NCI-H524 (cell line): ENCODE measurements at places on chromosomes 1 and 21.

GRCh38 chr1:193143285-193143684, 21.5 kb downstream of the CDC73 start:
- no peak for DNase-seq

DNA sequence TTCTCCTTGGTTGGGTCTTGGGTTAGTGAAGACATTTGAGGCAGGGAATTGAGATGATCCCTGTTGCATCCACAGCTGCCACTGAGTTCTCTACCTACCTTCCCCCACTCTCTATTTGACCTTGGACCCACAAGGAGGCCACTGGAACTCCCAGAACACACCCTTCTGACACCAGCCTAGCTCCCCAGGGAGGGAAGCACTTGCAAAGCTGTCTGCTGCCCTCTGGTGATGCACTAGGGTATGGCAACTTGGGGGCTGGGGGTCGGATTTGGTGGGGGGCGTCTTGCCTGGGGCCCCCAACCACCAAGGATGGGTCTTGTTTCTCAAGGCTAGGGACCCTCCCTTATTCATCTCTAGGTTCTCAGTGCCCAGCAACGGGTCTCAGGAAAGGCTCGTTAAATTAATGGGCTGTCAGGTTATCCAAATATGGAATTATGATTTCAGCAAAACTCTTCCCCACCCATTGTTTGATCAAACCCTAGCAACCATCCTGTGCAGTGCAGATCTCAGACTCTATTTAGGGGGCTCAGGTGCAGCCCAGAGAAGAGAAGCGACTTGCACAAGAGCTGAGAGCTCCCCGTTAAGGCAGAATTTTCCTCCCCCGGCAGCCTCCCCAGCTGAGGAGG, 177.8 kb upstream of the KLHDC7A start:
- no peak for DNase-seq

DNA sequence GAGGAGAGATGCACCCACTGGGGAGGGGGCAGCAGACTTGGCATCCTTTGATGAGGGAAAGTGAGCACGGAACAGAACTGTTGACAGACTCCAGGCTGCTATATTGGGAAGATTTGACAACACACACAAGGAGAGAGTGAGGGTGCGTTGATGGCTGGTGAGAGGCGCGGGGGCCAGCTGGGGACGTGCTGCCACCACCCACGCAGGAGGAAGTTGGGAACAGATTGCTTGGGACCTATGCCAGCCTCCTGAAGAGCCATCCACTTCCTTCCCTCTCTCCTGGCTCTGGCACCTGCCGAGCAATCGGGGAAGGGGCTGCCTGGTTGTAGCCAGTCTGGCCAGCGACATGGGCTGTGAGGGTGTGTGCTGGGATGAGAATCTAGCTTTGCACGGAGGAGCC, 223.7 kb upstream of the CSF3R start:
- DNase-seq, result peak; percentile 92

DNA sequence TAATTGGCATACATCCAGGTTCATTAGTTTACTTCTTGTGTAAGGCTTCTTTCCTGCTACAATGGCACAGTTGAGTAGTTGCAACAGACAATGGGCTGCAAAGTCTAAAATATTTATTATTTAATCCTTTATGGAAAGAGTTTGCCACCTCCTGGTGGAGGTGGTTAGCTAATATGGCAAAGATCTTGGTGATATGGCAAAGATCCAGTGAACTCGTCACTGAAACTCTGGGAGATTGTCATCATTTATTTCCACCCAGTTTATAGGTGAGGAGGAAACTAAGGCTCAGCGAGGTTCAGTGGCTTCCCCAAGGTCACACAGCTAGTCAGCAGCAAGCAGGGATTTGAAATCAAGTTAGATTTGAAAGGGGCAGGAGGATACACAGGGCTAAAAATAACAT, 16.1 kb upstream of the IFFO2 start:
- DNase-seq, result no peak

DNA sequence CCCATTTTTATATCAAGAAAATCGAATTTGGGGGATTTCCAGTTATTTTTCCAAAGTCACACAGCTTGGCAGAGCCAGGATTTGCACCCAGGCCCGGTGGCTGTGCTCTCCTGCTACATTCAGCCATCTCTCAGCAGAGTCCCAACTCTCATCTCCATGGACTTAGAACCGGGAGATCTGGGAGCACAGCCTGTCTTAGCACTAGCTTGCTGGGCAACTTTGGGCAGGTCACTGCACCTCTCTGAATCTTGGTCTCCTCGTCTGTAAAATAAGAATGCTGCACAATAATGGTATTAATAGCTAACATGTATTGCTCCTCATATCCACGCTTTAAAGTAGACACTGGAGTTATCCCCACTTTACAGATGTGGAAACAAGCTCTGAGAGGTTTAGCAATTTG, 47.8 kb upstream of the PAX7 start:
- no peak for DNase-seq

- no peak for DNase-seq
These were observed 103.8 kb downstream of the ADSS2 start for GRCh38 chr1:244347942-244348341.

DNA sequence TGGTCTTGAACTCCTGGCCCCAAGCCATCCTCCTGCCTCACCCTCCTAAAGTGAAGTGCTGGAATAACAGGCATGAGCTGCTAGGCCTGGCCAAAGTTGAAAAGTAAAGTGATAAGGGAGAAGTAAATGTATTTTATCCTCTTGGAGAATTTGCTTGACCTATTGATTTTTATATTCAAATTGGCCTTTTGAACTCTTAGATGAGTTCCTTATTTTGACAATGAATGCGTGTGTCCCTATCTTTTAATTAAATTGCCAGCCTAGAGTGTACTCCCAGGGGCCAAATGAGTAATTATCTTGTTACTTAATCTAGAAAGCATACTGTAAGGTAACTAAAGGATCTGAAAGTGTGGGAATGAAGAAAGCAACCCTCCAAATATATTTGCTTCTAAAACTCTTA, 11.4 kb downstream of the RNF11 start:
- DNase-seq, result no peak

DNA sequence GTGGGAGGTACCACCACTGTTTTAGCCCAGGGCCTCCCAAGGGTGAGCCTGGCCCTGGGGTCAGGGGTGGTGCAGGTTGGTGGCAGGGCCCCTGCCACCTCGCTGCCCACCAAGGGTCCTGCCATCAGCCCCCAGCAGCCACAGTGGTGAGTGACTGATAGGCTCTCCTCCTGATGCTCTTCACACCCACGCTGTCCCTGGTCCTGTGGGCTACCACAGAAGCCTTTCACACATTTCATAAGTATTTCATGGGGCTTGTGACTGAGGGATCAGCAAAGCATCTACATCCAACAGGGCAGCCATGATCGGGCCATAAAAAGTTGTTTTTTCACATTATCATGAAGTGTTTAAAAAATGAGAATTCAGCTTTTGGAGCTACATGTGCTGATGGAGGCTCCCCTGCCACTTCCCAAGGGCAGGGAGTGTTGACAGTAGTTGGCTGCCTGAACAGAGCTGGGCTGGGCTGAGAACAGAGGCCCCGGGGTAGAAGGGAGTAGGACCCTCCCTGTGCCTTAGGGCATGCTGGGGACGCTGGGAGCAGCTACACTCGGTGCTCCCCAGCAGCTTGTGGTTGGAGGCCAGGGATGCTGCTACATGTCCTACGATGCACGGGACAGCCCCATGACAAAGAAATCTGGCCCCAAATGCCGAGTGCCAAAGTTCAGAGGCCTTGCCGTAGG, 73.1 kb upstream of the TMEM51 start:
- no peak for DNase-seq

DNA sequence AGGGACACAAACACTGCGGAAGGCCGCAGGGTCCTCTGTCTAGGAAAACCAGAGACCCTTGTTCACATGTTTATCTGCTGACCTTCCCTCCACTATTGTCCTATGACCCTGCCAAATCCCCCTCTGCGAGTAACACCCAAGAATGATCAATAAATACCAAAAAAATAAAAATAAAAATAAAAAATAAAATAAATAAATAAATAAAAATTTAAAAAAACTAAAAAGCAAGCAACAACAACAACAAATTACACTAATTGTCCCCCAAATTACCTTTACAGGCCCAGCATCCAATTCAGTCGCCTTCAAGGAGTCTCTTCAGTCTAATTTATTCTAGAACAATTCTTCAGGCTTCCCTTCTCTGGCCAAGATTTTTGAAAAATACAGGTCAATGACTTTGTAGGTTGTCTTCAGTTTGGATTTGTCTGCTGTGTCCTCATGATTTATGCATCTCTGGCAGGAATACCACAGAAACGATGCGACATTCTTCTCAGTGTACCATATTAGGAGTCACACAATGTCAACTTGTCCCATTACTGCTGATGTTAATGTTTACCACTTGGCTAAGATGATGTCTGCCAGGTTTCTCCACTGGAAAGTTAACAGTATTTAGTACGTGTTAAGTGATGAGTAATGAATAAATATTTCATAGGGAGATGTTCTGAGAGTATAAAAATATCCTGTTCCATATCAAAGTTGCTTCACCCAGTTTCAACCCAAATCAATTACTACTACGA, 20.3 kb upstream of the BMP8B start:
- DNase-seq, result no peak

DNA sequence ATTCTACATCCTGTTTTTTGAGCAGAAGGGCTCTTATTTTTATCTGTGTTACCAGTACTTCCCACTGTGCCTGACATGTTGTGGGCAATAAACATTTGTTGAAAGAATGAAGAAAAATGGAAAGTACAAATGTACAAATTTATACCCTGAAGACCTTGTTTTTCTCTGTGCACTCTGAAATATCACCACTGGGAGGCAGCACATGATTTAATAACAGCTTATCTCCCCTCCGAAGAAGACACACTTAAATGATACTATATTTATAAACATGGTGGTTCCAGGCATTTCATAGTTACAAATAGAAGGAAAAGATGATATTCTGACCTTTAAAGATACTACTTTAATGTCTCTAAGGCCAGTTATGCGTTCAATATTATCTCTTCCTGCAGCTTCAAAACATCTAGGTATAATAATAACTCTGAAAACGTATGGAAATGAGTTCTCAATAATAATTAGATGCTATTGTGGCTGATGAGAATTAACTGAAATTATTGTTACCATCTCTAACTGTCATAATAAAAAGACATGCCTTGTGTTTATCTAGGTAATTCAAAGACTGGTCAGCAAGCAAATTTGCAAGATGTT, 12.8 kb downstream of the DYNLT5 start:
- no peak for DNase-seq

- peak; percentile 91 for DNase-seq
These were observed 59.8 kb upstream of the ACOT11 start for GRCh38 chr1:54488065-54488750.

DNA sequence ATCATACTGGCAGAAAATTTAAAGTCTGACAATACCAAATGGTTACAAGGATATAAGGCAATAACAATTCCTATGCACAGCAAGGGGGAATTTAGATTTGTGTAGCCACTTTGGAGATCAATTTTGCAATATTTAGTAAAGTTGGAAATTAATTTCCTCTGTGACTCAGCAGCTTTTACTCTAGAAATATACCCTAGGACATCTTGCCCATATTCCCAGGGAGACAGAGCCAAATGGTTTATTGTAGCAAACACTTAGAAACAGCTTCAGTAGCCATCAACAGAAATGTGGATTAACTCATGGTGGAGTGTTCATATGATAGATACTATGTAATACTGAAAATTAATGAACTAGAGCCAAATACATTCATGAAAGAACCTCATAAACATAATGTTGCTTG, 104.6 kb downstream of the BACH1 start:
- DNase-seq, result no peak

- no peak for DNase-seq
These were observed 23.0 kb upstream of the ITLN1 start for GRCh38 chr1:160907976-160908375.

DNA sequence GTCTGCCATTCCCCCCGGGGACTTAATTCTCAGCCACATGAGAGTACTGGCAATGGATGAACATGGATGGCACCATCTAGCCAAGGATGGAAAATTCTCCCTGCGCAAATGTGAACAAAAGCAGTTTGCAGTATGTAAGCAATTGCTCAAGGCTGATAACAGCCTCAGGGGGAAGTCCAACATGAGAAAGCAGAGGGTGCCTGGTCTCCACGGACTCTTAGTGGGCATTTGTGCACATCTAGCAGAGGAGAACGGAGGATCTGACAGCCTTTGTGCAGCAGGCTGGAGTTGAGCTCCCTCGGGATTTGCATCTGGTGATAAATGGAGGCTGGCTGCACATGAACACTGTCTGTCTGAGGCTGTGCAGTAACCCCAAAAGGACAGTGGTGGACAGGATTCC, 13.9 kb upstream of the OLIG1 start:
- no peak for DNase-seq

DNA sequence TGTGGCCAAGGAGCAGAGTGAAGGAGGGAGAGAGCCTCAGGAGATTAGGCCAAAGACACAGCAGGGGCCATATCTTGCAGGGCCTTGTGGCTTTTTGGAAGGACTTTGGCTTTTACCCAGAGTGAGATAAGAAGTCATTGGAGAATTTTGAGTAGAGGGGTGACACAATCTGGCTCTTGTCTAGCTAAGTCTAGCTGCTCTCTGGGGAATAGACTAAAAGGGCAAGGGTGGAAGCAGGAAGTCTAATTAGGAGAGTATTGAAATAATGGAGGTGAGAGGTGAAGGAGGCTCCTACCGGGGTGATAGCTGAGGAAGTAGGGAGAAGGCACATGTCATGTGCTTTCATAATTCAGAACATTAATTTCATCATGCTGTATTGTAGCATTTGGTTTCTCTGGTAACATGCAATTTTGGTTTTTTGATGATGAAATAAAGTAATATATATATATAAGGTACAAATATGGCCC, 34.3 kb upstream of the KCNA3 start:
- DNase-seq, result no peak

DNA sequence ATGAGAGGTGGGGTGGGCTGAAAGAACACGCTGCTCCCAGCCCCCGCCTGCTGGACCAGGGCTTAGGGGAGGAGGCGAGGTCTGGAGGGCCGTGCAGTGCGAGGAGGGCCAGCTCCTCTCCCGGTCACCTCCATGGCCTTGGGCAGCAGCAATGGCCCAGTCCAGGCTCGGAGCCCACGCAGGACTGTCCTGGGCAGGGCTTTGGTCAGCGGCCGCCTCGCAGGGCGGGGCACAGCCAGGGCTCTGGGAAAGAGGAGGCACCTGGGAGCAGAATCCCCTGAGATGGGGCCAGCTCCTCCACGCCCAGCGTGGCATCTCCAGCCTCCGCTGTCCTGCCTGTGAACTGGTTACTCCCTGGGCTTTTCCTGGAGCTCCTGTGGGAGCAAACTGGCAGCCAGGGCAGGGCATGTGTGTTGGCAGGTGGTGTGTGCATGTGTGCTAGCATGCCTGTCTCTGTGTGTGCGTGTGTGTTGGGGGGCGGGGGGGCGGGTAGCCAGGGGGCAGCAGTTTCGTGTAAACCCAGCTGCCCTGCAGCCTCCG, 27.4 kb downstream of the ARHGEF16 start:
- no peak for DNase-seq
